ENCODE measurements at places on chromosomes 13 and 19. TPM values are rescaled to one million over a fixed set of nuclear protein-coding genes. Genes with fewer than 3 reads are reported as not detected.

The GZMM gene
- total RNA-seq: not detected

The SMAD9 gene
- total RNA-seq: 2.8 TPM

The CGB3 gene
- total RNA-seq: not detected

The C13orf46 gene
- total RNA-seq: not detected

The ZNF441 gene
- 7.6 TPM for total RNA-seq

The CD22 gene
- 0.53 TPM for total RNA-seq

The NUDT19 gene
- 7.3 TPM for total RNA-seq

The WDR88 gene
- total RNA-seq: not detected

The ZNF71 gene
- total RNA-seq: 6.1 TPM

The CEACAM7 gene
- 7.3 TPM for total RNA-seq

The PTPRH gene
- 3.9 TPM for total RNA-seq

The MUC16 gene
- total RNA-seq: 0.26 TPM

The METTL21C gene
- not detected for total RNA-seq

The RB1 gene
- 12.4 TPM for total RNA-seq

- DNase-seq: no peak
Measured at GRCh38 chr13:70473907-70474306, 365.7 kb upstream of the KLHL1 start.

DNA sequence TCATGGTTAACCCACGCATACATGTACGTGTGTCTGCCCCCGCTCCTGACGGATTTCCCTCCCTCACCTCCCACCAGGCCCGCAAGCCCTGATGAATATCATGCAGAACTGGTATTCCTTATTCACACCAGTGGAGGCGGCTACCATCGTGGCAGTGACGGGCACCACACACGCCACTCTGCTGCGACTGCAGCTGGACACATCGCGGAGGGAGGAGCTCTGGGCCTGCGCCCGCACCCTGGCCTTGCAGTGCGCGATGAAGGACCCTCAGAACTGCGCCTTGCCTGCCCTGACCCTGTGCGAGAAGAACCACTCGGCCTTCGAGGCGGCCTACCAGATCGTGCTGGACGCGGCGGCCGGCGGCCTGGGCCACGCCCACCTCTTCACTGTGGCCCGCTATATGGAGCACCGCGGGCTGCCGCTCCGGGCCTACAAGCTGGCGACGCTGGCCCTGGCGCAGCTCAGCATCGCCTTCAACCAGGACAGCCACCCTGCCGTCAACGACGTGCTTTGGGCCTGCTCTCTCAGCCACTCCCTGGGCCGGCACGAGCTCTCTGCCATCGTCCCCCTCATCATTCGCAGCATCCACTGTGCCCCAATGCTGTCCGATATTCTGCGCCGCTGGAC, 35.0 kb downstream of the ZSWIM4 start:
- DNase-seq: no peak

- no peak for DNase-seq
Measured at GRCh38 chr19:50341091-50341564, 12.0 kb upstream of the KCNC3 start.

DNA sequence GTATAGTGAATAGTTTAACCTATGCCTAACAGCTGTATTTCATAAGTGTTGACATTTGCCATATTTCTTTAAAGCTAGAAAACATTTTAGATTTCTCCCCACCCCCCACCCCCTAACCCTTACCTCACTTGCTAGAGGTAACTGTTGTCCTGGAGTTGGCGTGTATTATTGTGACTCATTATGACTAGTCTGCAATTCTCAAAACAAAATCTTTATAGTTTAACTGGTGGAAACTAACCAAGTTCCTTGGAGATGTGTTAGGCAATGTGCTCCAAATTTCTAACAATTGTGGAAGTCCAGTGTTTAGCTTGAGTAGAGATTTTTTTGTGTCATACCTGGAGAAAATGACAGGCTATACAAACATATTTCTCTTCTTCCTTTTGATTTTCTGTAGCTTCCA, 38.0 kb downstream of the KCTD4 start:
- peak; percentile 95 for DNase-seq

DNA sequence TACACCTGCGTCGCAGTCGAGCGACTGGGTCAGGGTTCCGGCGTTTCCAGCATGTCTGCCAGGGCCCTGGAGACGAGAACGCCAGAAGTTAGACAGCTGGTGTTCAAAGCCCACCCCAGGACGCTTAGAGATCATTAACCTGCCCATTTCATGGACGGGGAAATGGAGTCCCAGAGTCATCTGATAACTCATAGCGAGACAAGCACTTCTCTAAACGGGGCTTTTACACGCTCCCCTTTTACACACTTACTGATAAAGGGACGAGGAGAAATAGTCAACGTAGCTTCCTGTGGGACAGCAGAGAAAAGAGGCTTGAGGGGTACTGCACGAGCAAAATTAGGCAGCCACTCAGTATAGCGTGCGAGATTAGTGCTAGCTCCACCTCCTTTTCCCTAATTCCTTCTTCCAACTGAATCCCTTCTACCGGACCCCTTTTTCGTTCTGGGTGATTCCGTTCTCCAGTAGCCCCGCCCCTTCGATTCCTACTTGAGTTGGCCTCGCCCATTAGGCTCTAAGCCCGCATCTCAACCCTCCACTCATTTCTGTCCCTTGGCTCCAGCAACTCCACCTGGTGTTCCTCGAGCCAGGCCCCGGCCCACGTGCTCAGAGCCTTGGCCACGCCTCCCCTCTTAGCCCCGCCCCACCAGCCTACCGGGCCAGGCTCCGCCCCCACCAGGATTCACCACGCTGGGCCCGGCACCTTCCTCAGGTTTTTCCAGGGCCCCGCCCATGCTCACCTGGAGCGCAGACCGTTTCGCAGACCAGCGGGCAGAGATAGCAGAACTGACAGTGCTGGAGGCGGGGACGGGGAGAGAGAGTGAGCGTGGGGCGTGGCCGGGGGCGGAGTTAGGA, 3.7 kb downstream of the HRC start:
- DNase-seq: peak; percentile 87

GRCh38 chr19:23310729-23311211, 60.6 kb upstream of the ZNF724 start:
- DNase-seq: peak; percentile 32

- no peak for DNase-seq
Measured at GRCh38 chr19:46608178-46608577, 7.0 kb downstream of the CALM3 start.

- DNase-seq: no peak
Measured at GRCh38 chr13:112843392-112844111, 125.5 kb upstream of the MCF2L start.

- no peak for DNase-seq
Measured at GRCh38 chr19:33687481-33688170, 65.9 kb downstream of the CHST8 start.

GRCh38 chr13:102757006-102757405, 16.6 kb downstream of the TEX30 start:
- DNase-seq: peak; percentile 80

- DNase-seq: no peak
Measured at GRCh38 chr13:71827241-71827640, 39.8 kb downstream of the DACH1 start.

DNA sequence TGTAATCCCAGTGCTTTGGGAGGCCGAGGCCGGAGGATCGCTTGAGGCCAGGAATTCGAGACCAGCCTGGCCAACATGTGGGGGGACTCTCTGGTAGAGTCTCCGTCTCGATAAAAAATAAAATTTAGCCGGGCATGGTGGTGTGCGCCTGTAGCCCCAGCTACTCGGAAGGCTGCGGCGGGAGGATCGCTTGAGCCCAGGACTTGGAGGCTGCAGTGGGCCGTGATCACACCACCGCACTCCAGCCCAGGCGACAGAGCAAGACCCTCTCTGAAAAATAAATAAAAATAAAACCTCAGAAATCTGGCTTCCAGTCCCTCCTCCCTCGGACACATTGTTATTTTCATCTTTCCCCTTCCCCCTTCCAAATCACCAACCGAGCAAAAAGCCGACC, 332 bp downstream of the IRGQ start:
- DNase-seq: no peak

DNA sequence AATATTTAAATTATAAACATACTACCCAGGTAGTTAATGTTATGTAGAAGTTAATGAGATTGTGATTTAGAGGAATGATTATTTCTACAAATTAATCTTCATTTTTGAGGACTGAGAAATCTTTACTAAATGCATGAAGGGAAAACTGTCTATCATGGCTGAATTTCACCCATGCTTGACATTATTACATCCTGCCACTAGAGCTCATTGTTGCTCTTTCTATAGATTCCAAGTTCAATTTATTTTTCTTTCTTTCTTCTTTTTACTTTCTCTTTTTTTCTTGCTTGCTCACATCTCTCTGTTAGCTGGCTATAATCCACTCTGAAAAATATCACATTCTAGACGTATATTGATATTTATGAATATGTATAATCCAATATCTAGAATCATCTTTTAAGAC, 505.0 kb upstream of the KLHL1 start:
- DNase-seq: peak; percentile 3

- no peak for DNase-seq
Measured at GRCh38 chr19:13981021-13981420, 25.1 kb downstream of the RFX1 start.

DNA sequence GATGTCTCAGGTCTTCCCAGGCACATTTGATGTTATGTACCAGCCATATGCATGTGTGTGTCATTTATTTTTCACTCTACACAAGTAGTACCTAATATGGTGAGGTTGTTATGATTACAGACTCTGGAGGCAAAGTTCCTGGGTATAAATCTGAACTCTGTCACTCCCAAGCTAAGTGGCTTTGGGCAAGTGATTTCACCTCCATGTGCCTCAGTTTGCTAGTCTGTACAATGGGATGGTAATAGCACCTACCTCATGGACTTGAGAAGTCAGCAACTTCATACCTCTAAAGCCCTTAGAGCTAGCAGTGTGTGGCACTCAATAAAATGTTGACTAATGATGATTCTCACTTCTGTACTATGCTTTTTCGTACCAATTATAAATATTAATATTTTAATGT, 3.9 kb upstream of the CATSPERG start:
- DNase-seq: no peak

DNA sequence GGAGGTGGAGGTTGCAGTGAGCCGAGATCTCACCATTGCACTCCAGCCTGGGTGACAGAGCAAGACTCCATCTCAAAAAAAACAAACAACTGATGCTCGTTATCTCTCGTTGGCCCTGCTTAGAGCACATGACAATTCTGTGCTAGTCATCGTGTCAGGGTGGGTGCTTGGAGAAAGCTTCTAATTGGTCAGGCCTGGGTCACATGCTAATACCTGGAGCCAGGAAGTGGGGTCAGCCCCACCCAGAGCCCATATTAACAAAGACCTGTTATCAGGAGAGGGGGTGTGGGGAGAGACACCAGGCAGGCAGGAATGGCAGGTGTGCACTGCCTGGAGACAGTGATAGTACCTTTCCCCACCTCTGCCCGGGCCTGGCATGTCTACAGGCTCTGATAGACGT, 84.9 kb downstream of the DPF1 start:
- no peak for DNase-seq

- no peak for DNase-seq
Measured at GRCh38 chr13:27174766-27175455, 3.3 kb upstream of the USP12 start.

GRCh38 chr19:55133639-55134444, 15.2 kb downstream of the TNNT1 start:
- no peak for DNase-seq

DNA sequence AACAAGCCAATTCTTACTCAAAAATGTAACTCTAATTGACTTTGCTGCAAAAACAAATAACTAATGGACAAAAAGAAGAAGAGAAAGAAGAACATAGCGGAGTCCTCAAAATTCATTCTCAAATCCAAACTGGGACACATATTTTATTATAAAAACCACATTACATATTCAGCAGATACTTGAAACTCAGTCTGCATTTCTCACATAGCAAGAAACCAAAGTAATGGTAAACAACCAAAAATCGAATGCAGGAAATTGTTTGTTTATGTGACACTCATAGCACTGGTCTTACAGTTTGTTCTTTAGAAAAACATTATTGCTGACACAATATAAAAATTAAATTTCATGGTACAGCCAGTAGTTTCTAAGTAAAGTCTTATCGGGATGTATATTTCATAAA, 789.8 kb downstream of the SLITRK6 start:
- no peak for DNase-seq

DNA sequence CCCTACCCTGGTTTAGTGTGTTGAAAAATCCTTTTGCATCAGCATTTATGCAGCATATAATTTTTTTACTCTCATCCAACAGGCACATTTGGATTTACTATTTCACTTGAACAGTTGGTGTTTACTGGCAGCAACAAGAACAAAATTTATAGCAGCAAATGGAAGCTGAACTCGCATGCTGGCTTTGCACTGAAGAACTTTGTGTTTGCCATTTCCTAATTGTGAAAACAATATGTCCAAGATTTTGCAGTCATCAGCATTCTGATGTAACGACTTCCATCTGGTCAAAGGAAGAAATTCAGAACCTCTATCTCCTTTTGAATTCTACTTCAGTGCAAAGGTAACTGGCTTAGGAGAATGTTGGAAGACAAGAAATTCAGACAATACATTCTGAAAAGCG, 131.0 kb downstream of the DLEU7 start:
- no peak for DNase-seq

Measured in bronchial epithelial cell (primary cell).